ENCODE measurements at places on chromosomes 5 and 9. TPM values are rescaled to one million over a fixed set of nuclear protein-coding genes. Genes with fewer than 3 reads are reported as not detected.

DNA sequence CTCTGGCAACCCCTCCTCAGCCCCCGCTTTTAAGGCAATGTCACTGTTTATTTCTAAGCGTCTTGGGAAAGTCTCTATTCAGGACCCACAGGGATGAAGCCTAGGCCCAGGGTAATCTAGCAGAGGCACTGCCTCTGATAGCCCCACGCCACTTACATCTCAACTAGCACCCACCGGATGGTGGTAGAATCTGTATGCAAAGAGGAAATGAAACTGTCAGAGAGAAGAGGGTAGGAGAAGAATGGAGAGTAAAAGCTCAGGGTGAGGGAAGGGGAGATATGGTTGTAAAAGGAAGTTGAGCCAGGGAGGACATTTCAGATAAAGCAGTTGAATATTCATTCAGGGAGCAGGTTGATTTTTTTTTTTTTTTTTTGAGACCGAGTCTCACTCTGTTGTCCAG is 3.0 kb downstream of the FRRS1L start:
- no peak for DNase-seq

DNA sequence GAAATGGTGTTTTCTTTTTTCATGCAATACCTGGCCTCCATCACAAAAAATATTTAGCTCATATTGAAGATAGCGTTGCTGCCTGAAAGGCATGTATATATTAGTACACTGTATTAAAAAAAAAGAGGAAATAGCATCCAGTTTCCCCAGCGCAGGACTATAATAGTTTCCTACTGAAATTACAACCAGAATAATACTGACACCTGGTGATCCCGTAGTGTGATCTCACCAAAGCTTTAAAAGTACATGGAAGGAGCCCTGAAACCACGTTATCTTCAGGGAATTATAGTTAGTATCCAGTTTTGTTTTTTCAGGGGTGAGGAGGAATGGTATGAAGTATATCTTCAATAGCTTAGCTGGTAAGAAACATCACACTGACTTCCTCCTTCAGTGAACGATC is 264.9 kb downstream of the CD180 start:
- DNase-seq, result no peak

DNA sequence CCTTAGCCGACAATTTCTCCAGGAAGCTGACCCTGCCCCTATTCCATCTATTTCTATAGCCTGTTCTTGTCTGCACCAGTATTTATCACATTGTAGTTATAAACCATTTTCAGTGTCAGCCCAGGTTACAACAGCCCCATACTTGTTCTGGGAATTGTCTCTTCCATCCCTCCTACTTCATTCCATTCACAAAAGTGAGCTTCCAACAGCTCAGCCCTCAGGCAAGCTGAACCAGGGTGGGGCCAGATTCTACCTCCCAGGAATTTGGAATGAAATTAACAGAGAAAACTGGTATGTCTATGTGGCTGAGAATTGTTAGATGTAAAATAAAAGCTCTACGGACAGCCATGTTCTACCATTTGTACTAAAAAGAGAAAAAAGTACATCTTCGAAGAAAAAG is 36.1 kb downstream of the STRBP start:
- DNase-seq, result no peak

- DNase-seq, result no peak
These were observed 202.3 kb downstream of the GABRB2 start for GRCh38 chr5:161344234-161344633.

DNA sequence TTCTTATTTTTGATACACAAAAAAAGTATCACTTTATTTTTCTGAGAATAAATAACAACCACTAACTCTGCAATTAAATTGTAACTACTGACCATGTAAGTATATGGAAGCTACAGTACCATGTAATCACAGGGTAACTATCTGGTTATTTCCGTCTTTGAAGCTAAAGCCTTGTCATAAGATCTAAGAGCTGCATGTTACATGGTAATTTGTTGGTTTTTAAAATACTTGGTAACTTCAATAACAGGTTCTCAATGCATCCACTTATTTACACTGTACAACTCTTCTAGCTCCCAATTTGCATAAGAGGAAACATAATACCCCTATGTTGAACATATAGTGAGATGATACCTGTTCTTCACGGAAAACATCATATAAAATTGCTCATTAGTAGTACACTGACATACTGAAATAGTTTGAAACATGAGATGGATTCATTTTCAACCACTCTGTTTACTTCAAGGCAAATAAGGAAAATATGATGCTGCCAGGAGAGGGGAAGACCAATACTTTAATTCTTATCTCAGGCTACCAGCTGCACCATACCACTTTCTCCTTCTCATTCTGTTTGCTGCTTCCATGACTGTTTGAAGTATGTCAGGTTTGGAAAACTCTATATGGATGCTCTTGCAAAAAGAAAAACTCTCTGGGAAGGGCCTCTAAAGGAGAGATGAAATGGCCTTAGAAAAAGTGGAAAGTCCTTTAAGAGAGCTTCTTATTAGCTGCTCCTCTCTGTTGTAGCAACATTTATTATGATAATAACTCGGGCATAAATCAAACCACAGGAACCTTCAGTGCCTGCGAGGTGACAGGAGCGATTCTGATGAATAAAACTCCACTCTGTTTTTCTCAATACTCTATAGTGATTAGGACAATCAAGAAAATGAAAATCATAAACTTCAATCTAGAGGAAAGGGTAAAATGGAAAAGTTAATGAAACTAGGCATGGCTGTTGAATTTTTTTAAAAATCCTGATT is 150.2 kb downstream of the KIAA0825 start:
- no peak for DNase-seq

GRCh38 chr5:97164846-97165245 is 18.2 kb downstream of the RIOK2 start:
- DNase-seq, result no peak

DNA sequence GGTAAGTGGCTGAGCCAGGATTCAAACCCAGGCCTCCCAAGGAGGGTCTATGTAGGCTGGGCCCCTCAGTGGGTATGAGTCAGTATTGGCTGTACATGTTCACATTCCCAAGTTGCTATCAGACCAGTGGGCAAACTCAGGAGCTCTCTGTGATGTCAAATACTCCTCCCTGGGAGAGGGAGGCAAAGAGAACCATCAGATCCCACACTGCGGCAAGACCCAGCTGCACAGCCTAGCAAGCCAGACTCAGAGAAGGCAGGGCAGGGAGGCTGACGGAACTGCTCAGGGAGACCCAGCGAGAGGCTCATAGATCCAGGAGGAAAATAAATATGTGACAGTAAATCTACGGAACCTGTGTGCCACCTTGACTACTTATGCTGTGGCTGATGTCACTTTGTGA is 42.6 kb upstream of the SAP30L start:
- peak; percentile 29 for DNase-seq

DNA sequence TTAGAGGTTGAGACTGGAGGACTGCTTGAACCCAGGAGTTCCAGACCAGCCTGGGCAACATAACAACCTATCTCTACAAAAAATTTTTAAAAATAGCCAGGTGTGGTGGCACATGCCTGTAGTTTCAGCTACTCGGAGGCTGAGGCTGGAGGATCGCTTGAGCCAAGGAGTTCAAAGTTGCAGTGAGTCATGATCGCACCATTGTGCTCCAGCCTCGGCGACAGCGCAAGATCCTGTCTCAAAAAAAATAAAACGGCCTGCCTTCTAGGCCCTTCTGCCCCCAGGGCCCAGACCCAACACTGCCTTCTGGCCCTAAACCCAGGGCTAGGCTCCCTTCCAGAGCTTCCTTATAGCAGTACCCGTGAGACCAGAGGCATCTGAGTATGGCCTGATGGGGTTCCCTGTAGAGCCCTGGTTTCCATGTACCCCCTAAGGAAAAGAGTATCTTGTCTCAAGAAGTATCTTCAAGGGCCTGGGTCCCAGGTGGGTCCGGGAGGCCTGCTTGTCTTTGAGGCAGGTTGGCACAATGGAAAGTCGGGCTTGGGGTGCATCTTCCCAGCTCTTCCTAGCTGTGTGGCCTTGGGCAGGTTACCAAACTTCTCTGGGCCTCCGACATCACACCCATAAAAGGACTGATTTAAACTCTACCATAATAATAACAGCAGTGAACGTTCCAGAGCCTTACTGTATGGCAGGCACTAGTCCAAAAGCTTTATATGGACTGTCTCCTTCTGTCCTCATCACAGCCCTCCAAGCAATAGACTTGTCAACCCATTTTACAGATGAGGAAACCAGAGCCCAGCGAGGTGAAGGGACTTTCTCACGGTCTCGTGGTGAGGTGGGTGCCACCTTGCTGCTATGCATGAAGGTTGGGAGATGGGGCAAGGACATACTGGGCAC is 9.6 kb downstream of the LRRC8A start:
- no peak for DNase-seq

DNA sequence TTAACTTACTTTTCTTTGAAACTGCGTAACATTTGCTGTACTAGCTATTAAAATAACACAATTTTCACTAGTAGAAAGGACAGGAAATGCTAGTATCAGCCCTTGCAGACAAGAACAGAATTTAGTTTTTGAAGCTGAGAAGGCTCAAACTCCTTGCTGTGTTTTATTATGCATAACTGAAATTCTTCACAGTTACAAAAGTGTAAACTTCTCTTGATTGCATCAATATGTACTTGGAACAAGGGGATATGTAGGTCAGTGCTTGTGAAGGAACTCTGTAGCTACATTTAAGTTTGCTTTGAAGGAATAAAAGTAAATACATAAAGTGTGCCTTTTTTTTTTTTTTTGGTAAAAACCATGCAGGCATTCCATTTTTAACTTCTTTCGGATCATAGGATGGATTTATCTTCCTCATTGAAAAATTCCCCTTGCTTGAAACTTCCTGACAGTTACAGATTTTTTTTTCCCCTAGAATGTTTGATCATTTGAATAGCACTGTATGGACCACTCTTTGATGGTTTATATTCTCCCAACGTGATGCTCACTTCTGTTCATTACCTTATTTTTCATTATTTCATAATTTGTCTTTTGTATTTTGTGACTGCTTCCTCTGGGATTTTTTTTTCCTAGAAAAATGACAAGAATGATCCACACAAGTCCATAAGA is 94.9 kb upstream of the DAB2 start:
- DNase-seq, result no peak

DNA sequence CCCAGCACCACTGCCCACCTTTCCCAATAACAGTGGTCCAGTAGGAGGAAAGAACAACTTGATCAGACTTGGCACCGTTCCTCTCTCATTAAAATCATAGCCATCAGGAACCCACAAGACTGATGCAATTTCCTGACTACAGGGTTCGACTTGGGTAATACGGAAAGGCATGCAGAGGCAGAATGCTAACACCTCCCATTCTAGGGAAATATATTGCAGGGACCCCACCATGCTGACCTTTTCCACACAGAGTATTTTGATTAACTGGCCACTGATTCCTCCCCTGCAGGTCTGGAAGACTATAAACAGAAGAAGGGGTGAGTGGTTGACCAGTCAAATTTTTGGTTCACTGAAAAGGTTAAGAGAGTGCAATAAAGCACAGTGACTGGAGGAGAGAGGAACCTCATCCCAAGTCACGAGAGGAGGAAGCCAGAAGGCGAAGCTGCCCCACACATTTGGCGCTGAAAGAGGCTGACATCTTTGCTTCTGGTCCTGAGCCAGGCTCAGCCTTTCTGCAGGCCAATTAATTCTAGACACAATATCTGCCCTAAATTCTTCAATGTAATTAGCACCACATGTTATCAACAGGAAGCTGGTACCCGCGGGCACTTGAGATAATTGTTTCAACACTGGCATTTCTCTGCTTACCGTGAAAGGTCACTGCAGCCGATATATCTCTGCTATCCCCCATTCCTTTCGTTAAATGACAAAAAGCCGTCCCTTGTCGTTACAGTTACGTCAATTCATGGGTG is 64.7 kb upstream of the SPOCK1 start:
- DNase-seq, result peak; percentile 93

DNA sequence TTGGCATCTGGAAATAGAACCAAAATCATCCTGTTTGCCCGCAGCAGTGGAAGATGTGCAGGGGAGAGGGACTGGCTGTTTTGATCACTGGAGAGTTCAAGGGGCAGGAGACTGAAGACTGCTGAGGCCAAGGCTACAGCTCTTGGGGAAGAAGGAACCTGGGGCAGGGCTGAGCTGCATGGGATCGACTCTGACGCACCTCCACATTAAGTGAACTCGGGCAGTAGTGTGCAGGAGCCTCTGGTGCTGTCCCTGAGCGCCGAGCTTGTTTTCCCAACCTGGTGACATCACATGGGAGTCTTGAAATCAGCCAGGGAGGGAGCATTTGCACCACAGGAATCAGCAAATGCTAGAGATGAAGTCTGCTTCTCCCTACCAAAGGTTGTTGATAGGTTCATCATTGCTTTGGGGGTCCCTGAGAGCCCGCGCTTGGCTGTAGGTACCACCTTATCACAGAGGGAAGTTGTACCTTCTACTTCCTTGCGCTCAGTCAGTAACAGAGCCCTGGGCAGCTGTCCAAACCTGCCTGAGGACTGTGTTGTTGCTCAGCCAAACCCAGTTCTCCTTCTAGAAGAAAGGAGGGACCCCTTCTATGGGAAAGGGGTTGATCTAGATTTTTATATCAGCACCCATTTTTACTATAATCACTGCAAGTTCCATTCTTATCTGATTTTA is 52.3 kb upstream of the CTSL start:
- DNase-seq, result no peak

GRCh38 chr5:14054965-14055963 is 87.9 kb upstream of the TRIO start:
- DNase-seq, result no peak

GRCh38 chr5:149420545-149421371 is 41.7 kb upstream of the IL17B start:
- no peak for DNase-seq

- no peak for DNase-seq
These were observed 43.8 kb downstream of the GNA14 start for GRCh38 chr9:77604316-77604715.

GRCh38 chr5:16497546-16497945 is 31.9 kb upstream of the ZNF622 start:
- no peak for DNase-seq

GRCh38 chr9:95147452-95148207 is 169.9 kb downstream of the FANCC start:
- DNase-seq, result no peak

- peak; percentile 73 for DNase-seq
These were observed at the start of gene EFNA5 for GRCh38 chr5:107670932-107671741. EFNA5 (minus strand) TSS chr5:107670937.

- no peak for DNase-seq
These were observed 3.3 kb upstream of the OCLN start for GRCh38 chr5:69489246-69489645.

GRCh38 chr5:168600409-168600808 is 21.2 kb upstream of the PANK3 start:
- peak; percentile 29 for DNase-seq

GRCh38 chr5:32754284-32754683 is 43.2 kb downstream of the NPR3 start:
- DNase-seq, result no peak

GRCh38 chr9:615756-616155 is 225.7 kb upstream of the DMRT1 start:
- DNase-seq, result no peak

Gene FEM1C
- total RNA-seq, result 6.8 TPM

Gene HAUS6
- total RNA-seq, result 22.8 TPM

Gene PTGDS
- not detected for total RNA-seq

Gene GCNT1
- total RNA-seq, result 6.4 TPM

Gene TRIM36
- total RNA-seq, result 13.3 TPM

Gene DAB2IP
- total RNA-seq, result 15.9 TPM

Gene SPATA31C1
- not detected for total RNA-seq

Gene SLC9A3
- 1.3 TPM for total RNA-seq

Gene PCDHA1
- total RNA-seq, result 0.42 TPM

Gene PCDHA6
- 5.4 TPM for total RNA-seq

Gene IRX2
- total RNA-seq, result 10.3 TPM

Gene GARIN3
- not detected for total RNA-seq

Gene SPACA9
- 1.4 TPM for total RNA-seq

Gene PSD2
- total RNA-seq, result 0.18 TPM

Gene SLC45A2
- total RNA-seq, result not detected

Gene CATSPER3
- 0.06 TPM for total RNA-seq

Gene PCDHB7
- 2.6 TPM for total RNA-seq

Gene PCDHB14
- 1.5 TPM for total RNA-seq
